ENCODE measurements at places on chromosomes 6 and 20. TPM values are rescaled to one million over a fixed set of nuclear protein-coding genes. Genes with fewer than 3 reads are reported as not detected.

DNA sequence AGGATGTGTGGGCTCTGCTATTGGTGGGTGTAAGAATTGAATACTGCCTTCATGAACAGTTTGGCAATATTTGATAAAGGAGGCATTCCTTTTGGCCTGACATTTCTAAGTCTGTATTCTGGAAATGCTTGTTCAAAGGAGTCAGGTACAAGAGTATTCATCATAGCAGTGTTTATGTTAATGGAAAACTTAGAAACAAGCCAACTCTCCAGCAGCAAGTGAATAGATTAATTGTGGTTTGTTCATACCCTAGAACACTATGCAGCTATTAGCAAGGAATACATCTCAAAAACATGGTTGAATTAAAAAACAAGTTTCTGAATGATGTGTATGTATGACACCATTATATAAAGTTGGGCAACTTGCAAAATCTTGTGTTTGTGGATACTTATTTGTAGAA, 195.8 kb downstream of the ZFAND3 start:
- DNase-seq = no peak

DNA sequence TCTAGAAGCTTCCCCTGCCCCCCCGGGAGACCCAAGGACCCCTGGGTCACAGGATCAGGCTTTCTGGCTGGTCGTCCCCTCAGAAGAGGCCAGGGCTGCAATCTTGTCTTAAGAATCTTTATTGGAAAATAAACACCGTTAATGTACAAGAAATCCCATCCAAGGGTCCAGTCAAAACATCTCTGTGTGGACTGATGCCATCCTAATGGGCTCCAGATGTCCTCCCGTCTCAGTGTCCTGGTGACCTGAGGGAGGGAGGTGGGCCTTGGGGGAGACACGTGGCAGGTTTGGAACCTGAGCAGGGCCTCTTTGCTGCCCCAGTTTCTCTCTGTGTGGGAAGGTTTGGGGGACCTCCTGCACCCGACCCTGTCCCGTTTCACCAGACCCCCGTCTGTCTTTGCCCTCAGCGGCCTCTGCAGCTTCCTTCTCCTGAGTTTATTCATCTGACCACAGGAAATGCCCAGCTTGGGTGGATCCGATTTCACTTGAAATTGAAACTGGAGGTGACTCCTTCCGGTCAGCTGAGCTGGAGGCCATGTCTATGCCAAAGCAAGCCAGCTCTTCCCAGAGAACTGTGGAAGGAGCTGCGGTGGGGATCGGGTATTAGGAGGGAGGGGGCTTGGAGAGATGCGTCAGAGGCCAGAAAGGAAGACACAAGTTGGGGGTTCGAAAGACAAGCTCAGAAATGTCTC, 75.1 kb downstream of the SLC2A10 start:
- no peak for DNase-seq

Gene BNIP5
- total RNA-seq = not detected

Gene SLC22A7
- not detected for total RNA-seq

Gene LRRN4
- not detected for total RNA-seq

Gene OTOR
- not detected for total RNA-seq

GRCh38 chr6:170444811-170445211, 108.3 kb downstream of the PSMB1 start:
- no peak for DNase-seq

- no peak for DNase-seq
Measured at GRCh38 chr6:6925391-6926164, 182.2 kb upstream of the RREB1 start.

Gene HRH3
- not detected for total RNA-seq

DNA sequence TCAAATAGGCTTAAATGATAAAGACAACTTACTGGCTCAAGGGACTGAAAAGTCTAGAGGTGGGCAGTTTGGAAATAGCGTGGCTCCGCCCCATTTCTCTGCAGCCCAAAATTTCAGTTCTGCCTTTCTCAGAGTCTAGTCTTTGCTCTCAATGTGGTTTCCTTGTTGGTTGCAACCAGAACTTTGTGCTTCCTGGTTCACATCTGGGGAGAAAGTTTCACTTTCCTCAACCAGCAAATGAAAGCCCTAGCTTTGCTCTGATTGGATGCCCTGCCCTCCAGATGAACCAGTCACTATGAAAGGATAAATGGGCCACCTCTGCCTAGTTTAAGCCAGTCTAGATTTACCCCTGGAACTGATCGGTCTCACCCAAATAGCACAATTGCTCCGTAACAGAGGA, 14.9 kb downstream of the SYCP2L start:
- peak; percentile 88 for DNase-seq

- DNase-seq = no peak
Measured at GRCh38 chr6:90425161-90425641, 128.6 kb upstream of the BACH2 start.

DNA sequence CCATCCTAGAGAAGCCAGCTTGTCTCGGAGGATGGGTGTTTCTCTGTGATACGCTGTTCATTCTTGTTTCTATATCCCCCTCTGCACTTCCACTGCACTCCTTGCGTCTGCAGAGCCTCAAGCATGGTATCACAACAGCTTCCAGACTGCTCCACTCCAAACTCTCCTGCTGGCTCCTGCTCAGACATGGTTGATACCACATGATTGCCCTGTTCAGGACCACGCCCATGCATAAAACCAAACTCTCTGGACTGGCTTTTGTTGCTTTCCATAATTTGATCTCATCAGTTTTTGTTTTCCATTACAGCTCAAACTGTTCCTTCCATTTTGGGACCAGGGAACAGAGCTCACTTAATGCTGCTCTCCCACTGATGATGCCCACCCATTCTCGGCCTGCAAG, 30.0 kb upstream of the SMIM29 start:
- DNase-seq = no peak

Gene MICB
- 33.9 TPM for total RNA-seq
